ENCODE measurements at places on chromosomes 6 and 20. TPM values are rescaled to one million over a fixed set of nuclear protein-coding genes. Genes with fewer than 3 reads are reported as not detected.

- DNase-seq: peak; percentile 66
Measured at GRCh38 chr20:2399390-2399789, 18.7 kb downstream of the TGM6 start.

- DNase-seq: no peak
Measured at GRCh38 chr6:150070236-150070818, 1.4 kb upstream of the ULBP3 start.

MAK gene
- not detected for total RNA-seq

BPIFB1 gene
- total RNA-seq: not detected

LY86 gene
- total RNA-seq: 0.88 TPM

UNC5CL gene
- 0.49 TPM for total RNA-seq

LY6G5B gene
- 4.2 TPM for total RNA-seq

Measured in lower leg skin (tissue), 4 donors.